H9 (cell line): ENCODE measurements at places on chromosomes 6 and 20.

- H3K27ac ChIP-seq: no peak overlapping the region
- H3K27me3 ChIP-seq: no peaks in the 10 kb centered on the region
- H3K36me3 ChIP-seq: peaks cover 11% of the 10 kb centered on the region
- peaks cover 4% of the 10 kb centered on the region; the same call in 1 of the 2 replicates for H3K4me1 ChIP-seq
These were observed 88.1 kb upstream of the IFNGR1 start for GRCh38 chr6:137307163-137307854.

GRCh38 chr6:34616227-34616585 is 60.1 kb upstream of the SPDEF start:
- no peaks in the 10 kb centered on the region for H3K27me3 ChIP-seq
- no peaks in the 10 kb centered on the region for H3K36me3 ChIP-seq
- DNase-seq: no peak
- H3K27ac ChIP-seq: no peak overlapping the region
- H3K4me3 ChIP-seq: no peak overlapping the region

DNA sequence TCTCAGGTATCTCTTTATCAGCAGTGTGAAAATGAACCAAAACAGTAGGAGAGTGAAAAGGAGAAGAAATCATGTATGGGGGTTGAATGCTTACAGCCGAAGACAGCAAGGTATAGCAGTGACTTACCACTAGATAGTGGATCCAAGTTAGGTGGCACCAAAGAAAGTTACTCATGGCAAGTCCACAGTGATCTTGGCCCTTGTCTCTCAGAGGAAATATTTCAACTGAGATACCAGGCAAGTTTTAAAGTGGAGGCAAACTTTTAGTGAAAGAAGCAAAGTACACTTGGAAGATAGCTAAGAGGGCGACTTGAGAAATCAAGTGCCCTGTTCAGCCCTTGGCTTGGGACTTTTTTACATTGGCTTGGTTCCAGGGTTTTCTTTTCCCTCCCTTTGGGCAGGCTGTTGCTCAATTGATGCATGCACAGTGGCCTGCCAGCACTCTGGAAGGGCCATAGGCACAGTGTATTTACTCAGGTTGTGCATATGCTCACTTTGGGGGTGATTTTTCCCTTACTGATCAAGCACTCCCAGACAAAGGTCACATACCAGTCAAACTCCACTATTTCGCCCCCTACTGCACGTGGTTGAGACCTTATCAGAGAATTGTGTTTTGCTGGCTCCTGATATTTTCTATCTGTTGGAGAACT is 329.5 kb upstream of the KHDRBS2 start:
- no peak for DNase-seq
- no peak overlapping the region for H3K4me3 ChIP-seq
- peaks cover 17% of the 10 kb centered on the region for H3K36me3 ChIP-seq
- H3K27ac ChIP-seq: no peak overlapping the region
- no peaks in the 10 kb centered on the region for H3K27me3 ChIP-seq

- no peaks in the 10 kb centered on the region for H3K4me1 ChIP-seq
- H3K27me3 ChIP-seq: no peaks in the 10 kb centered on the region
- no peak overlapping the region for H3K27ac ChIP-seq
- H3K36me3 ChIP-seq: peaks cover 33% of the 10 kb centered on the region
- no peak overlapping the region for H3K4me3 ChIP-seq
- DNase-seq: no peak
These were observed 15.6 kb downstream of the KCNS1 start for GRCh38 chr20:45085289-45085688.

DNA sequence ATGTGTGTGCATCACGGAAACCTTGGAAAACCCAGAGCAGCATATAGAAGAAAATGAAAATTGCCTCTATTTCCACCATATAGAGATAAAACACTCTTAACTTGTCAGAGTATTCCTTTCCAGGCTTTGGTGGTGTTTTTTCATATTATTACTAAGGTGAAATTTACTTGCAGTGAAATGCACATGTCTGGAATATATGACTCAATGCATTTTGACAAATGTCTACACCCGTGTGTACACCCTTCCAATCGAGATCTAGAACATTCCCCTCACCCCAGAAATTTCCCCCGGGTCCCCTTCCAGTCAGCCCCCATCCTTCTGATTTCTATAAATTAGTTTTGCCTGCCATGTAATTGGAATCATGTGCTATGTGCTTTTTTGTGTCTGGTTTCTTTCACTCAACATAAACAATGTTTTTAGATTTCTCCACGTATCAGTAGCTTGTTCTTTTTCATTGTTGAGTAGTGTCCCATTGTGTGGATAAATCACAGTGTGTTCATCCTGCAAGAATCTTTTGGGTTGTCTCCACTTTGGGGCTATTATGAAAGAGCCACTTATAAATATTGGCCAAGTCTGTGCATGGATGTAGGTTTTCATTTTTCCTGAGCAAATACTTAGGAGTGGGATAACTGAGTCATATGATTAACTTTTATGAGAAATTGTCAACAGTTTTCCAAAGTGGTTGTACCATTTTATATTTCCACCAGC is 19.9 kb upstream of the PREX1 start:
- H3K4me1 ChIP-seq: no peaks in the 10 kb centered on the region
- no peaks in the 10 kb centered on the region for H3K27me3 ChIP-seq
- H3K4me3 ChIP-seq: no peak overlapping the region
- no peaks in the 10 kb centered on the region for H3K36me3 ChIP-seq

DNA sequence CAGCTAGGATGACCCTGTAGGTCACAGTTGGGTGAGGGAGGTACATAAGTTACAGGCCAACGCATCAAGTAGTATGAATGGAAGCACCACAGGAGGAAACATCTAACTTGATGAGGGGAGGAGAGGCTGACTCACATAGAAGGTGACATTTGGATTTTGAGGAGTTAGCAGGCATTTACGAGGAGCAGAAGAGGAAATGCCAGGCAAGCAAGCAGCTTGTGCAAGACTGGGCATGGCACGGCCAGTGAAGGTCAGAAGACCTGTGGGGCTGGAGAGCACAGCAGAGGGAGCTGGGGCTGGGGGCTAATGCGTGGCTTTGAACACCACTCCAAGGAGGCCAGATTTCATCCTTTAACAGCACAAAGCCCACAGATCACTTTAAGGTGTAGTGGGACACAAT is 37.8 kb downstream of the MUC22 start:
- H3K4me1 ChIP-seq: no peaks in the 10 kb centered on the region
- no peaks in the 10 kb centered on the region for H3K36me3 ChIP-seq
- no peaks in the 10 kb centered on the region for H3K27me3 ChIP-seq
- H3K4me3 ChIP-seq: no peak overlapping the region
- no peak overlapping the region for H3K27ac ChIP-seq

- H3K36me3 ChIP-seq: no peaks in the 10 kb centered on the region; the same call in 2 of the 3 replicates
- H3K4me3 ChIP-seq: no peak overlapping the region
- H3K4me1 ChIP-seq: no peaks in the 10 kb centered on the region
- H3K27ac ChIP-seq: no peak overlapping the region
These were observed 65.0 kb downstream of the FAM120B start for GRCh38 chr6:170371588-170371987.

GRCh38 chr6:11332463-11332862 is 100.0 kb upstream of the NEDD9 start:
- no peak overlapping the region for H3K4me3 ChIP-seq
- no peaks in the 10 kb centered on the region for H3K36me3 ChIP-seq
- peaks cover 3% of the 10 kb centered on the region for H3K4me1 ChIP-seq
- DNase-seq: no peak

DNA sequence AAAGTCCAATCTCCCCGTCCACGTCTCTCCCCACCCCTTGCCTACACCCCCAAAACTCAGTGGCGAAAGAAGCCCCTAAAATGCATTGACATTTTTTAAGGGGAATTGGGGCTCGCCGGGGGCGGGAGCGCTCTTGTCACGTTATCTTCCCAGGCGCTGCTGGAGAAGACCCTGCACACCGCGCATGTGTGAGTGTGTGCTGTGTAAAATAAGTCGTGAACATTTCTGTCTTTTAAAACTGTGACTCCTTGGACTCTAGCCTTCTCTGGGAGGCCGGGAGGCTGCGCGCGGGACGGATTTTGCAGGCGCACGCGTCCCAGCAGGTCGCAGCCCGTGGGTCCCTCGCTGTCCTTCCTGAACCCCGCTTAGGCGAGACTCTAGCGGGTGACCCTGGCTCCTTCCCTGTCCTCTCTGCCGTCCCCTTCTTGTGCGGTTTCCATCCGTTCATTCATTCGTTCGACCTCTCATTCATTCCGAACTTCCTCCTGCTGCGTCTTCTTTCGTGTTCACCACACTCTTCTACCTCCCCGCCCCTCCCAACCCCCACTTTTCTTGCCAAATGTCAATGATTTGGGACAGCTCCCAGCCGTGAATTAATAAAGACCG is 2.2 kb downstream of the NRN1 start:
- H3K4me3 ChIP-seq: peak overlapping the region; percentile 87
- DNase-seq: peak; percentile 42
- no peak overlapping the region for H3K27ac ChIP-seq

DNA sequence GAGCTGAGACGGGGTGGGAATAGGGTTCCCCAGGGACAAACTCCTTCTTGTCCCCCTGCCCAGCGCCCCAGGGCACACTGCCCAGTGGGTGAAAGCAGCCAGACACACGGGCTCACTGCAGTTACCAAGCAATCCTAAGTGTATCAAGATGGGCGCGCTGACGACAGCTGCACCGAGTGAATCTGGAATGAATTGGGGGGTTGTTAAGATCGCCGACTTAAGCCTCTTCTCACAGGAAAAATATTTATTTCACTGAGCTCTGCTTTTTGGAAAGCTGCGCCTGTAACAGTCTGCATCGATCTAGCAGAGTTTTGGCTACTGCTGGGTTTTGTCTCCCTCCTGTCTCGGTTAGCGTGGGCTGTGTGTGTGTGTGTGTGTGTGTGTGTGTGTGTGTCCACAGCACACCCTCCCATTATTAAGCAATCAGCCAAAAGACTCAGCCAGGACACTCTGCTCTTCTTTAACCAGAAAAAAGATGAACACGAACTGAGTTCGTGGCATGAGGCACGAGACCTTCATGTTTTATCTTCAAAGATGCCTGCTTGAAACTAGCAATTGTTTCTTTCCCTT is 35.9 kb downstream of the RIPOR3 start:
- H3K36me3 ChIP-seq: peaks cover 5% of the 10 kb centered on the region; the same call in 1 of the 2 replicates
- H3K4me1 ChIP-seq: no peaks in the 10 kb centered on the region; the same call in 1 of the 2 replicates
- no peak overlapping the region for H3K4me3 ChIP-seq
- no peaks in the 10 kb centered on the region for H3K27me3 ChIP-seq

GRCh38 chr6:90464507-90464906 is 122.4 kb downstream of the MAP3K7 start:
- H3K27ac ChIP-seq: no peak overlapping the region
- no peak for DNase-seq
- H3K36me3 ChIP-seq: no peaks in the 10 kb centered on the region
- H3K27me3 ChIP-seq: no peaks in the 10 kb centered on the region

- no peaks in the 10 kb centered on the region for H3K27me3 ChIP-seq
- peaks cover 7% of the 10 kb centered on the region for H3K4me1 ChIP-seq
- H3K36me3 ChIP-seq: no peaks in the 10 kb centered on the region; the same call in 2 of the 3 replicates
- no peak for DNase-seq
- no peak overlapping the region for H3K27ac ChIP-seq
These were observed 20.6 kb downstream of the PPP1R16B start for GRCh38 chr20:38825901-38826625.

DNA sequence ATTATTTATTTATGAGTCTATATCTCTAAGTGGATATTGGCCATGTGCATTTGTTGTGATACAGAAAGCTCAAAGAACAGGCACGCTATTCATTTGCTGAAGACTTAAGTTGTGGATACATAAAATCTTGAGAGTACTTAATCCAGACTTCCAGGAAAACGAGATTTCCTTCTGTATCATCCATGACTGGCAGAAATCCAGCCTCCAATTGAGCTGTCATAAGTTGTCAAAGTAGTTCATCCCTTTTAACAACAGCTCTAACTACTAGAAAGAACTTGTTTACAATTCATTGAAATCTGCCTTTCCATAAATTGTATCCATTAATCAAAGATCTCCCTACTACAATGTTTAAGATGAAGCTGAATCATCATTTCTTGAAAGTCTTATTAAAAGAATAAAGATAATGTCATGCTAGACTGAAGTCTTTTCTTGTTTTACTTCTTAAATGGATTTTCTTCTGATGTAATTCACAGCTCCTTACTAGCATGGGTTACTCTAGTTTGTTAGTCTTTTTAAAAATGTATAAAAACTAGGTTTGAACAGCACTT is 447.3 kb upstream of the CITED2 start:
- no peaks in the 10 kb centered on the region for H3K36me3 ChIP-seq
- H3K4me3 ChIP-seq: no peak overlapping the region

GRCh38 chr20:17868151-17868550 is 100.4 kb downstream of the SNX5 start:
- H3K4me3 ChIP-seq: no peak overlapping the region
- H3K36me3 ChIP-seq: no peaks in the 10 kb centered on the region
- peaks cover 13% of the 10 kb centered on the region; the same call in 1 of the 2 replicates for H3K4me1 ChIP-seq
- DNase-seq: no peak
- no peak overlapping the region for H3K27ac ChIP-seq

- no peak overlapping the region for H3K27ac ChIP-seq
- no peaks in the 10 kb centered on the region for H3K4me1 ChIP-seq
- H3K36me3 ChIP-seq: no peaks in the 10 kb centered on the region
- H3K27me3 ChIP-seq: no peaks in the 10 kb centered on the region
- no peak for DNase-seq
- no peak overlapping the region for H3K4me3 ChIP-seq
These were observed 2.4 kb upstream of the CCR6 start for GRCh38 chr6:167120583-167120903.
